Retinal pigment epithelial cell (primary cell): ENCODE measurements at places on chromosomes 12 and 14.
A peak's percentile ranks its signal among the peaks of the same experiment; 100 is the strongest.

DNA sequence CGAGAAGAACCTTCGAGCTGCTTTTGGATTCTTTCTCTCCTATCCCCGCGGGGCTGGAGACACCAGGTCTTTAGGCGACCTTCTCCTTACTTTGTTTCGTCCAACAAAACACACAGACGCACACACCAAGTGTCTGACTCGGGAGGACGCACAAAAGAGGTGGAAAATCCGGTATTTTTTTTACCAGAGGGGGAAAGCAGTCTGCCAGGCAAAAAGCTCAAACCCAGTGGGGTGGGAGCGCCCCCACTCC, 2.1 kb downstream of the SIX4 start:
- no peak for DNase-seq

- DNase-seq: no peak
These were observed 161.1 kb downstream of the NUAK1 start for GRCh38 chr12:105977652-105978051.

- DNase-seq: no peak
These were observed 23.4 kb downstream of the PRKAB1 start for GRCh38 chr12:119691202-119691810.

DNA sequence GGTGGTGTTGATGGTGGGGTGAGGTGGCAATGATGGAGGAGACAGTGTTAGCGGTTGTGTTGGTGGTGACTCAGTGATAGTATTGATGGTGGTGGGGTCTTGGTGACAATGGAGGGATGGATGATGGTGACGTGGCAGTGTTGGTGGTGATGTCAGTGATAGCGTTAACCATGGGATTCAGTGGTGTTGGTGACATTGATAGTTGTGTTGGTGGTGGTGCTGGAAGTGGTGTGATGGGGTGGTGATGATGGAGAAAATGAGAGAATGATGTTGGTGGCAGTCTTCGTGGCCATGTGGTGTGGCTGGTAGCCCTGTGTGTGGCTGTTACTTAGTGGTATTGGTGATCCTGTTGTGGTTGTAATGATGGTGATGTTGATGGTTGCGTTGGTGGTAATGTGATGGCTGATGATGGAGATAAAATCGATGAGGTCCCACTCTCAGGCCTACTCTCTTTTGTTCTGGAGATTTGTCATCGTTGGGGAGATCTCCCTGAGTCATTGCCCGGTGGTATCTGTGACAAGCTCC, 2.6 kb downstream of the DTX1 start:
- no peak for DNase-seq

GRCh38 chr12:15672671-15673270, 116.4 kb downstream of the EPS8 start:
- DNase-seq: no peak

DNA sequence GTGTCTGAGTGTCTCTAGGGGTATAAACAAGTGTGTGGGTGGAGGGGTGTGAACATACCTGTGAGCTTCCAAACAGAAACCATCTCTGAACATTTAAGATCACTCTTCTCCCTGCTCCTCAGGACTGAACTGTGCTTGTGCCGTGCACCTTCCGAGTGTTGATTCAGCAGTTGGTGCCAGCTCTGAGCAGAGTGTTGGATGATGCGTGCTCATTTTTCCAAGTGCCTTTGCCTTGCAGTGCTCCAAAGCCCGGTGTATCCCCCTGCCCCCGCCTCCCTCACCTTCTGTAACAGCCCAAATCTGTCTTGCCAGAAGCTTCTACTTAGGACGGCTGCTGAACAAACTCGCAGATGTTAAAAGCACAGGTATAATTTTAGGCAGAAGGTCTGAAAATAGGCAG, 4.4 kb downstream of the WSCD2 start:
- no peak for DNase-seq

DNA sequence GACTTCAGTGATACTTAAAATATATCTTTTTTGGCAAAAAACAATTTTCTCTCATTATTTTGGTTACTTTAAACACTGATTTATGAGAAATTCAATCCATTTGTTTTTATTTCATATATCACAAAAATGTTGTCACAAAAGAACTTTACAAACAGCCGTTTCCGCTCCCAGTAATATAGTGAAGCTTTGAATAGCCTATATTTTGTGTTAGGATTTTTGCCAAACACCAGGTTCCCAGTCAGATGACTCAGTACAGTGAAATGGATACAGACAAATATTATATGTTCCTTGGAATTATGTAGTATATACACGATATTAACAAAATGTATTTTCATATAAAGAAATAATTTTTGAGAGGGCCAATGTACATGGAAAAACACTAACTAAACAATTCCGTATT, 411.1 kb downstream of the CCER1 start:
- no peak for DNase-seq

DNA sequence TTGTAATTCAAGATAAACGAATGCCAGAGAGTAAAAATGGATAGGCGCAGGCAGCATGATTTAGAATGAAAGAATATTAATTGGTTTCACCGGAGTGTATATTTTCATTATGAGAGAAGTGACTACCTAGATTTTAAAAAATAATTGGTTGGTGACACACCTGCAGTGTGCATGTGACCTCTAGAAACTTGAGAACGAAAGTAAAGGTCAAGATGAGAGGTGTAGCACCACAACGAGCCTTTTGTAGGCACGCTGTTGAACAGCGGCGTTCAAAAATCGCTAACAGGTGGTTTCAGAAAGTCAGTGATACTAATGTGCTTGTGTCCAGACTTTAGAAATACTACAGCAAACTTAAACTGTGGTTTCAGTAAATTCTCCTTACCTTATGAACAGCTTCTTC, 123.8 kb downstream of the NPAS3 start:
- DNase-seq: no peak

GRCh38 chr12:45284096-45284901, 68.4 kb downstream of the ANO6 start:
- DNase-seq: peak; percentile 73

DNA sequence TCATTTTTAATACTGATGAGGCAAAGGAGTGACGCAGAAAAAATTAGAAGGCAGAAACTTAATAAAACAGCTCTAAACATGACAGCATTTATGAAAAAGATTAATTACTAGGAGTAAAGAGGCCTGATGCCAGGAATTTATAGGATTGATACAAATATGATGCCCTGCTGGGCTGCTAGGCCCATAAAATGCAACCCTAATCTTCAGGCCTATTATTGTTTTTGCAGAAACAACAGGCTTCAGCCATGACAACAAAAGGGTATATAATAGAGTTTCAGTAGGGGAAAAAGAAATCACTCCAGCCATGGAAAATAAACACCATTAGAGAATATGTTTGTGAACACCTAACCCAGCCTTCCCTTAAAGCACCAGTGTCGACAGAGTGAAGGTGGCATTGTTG, 50.6 kb downstream of the OTX2 start:
- no peak for DNase-seq

DNA sequence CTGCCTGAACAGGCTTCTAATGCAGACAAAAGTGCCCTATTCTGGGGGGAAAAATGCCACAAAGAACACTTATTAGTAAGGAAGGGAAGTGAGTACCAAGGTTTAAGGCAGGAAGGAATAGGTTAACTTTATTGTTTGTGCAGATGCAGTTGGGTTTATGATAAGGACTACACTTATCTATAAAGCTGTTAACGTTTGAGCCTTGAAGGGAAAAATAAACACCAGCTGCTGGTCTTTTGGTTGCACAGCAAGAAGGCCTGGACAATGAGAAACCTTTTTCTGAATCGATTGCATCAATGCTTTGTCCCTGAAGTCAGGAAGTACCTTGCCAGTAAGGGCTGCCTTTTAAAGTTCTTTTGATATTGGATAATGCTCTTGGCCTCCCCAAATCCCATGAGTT, 407.8 kb downstream of the ATP23 start:
- no peak for DNase-seq

GRCh38 chr12:53379389-53380103, 430 bp upstream of the SP1 start:
- DNase-seq: peak; percentile 100

DNA sequence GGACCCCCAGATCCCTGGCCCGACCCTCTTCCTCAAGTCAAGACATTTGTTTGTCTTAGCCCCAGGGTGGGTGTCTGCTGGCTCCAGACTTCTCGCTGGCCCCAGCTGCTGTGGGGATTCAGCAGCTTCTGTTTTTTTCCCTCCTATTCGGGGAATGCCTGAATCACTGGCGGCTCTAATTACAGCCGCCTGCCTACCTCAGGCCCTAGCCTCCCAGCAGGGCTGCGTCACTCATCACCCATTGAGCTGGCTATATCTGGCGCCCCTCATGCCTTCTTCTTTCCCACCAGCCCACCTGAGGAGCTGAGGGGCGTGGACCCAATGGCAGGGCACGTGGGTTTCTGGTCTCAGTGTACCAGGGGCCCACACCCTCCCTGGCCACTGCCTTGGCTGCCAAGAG, 10.1 kb downstream of the KRT80 start:
- no peak for DNase-seq

DNA sequence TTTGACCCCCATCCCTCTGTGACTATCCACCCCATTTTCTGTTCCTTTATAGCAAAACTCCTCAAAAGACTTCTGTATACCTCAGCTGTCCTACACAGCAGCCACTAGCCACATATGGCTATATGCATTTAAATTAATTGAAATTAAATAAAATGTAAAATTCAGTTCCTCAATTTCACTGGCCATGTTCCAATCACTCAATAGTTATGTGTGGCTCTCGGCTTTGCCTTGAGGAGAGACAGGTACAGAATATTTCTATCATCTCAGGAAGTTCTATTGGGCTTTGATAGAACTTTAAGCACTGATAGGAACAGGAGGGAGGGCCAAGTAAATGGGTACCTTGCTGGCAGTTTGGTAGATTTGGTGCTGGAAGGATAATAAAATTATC, 280.3 kb upstream of the AMIGO2 start:
- no peak for DNase-seq

DNA sequence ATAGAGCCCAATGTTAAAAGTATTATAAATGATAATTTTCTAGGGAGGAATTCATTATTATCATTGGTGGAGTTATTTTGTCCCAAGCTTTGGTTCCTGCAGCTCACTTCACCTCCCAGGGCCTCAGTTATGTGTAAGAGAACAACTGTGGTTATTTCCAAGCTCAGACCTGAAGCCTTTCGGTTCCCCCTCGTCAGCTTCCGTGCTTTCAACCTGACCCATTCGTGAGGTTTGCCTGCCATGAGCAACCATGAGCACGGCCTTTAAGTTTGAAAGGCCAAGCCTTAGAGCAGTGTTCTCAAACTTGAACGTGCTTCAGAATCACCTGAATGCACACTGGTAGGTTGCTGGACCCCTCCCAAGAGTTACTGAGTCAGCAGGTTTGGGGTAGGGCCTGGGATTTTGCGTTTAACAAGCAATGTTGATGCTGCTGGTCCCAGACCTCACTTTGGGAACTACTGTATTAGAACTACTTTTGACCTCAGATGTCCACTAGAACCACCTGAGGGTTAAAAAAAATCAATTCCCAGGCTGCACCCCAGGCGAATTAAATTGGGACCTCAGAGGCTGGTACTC, 133.0 kb upstream of the PRMT8 start:
- DNase-seq: no peak
